ENCODE measurements at places on chromosomes 7 and 10. TPM values are rescaled to one million over a fixed set of nuclear protein-coding genes. Genes with fewer than 3 reads are reported as not detected.
A peak's percentile ranks its signal among the peaks of the same experiment; 100 is the strongest.

CCDC146 gene
- 20.9 TPM for polyA plus RNA-seq

GRCh38 chr10:132518572-132519381, 18.8 kb upstream of the INPP5A start:
- peak; percentile 82 for DNase-seq

- no peak for DNase-seq
These were observed 8.8 kb upstream of the ZMIZ1 start for GRCh38 chr10:79059859-79060379.

- no peak for DNase-seq
These were observed 38.6 kb upstream of the TRIM8 start for GRCh38 chr10:102605712-102606111.

- DNase-seq: no peak
These were observed 29.0 kb upstream of the KNDC1 start for GRCh38 chr10:133131053-133131452.

STRIP2 gene
- polyA plus RNA-seq: 18.8 TPM

GRCh38 chr10:52533986-52534385, 219.9 kb downstream of the DKK1 start:
- DNase-seq: no peak

GRCh38 chr7:111301891-111302290, 211.0 kb downstream of the LRRN3 start:
- no peak for DNase-seq
